ENCODE measurements at places on chromosomes 5 and 9.

GRCh38 chr5:98934546-98934945 is 5.7 kb upstream of the CHD1 start:
- no peak for DNase-seq

- no peak for DNase-seq
These were observed 231.4 kb upstream of the TUT7 start for GRCh38 chr9:86585422-86586143.

GRCh38 chr9:38073882-38074281 is 4.9 kb upstream of the SHB start:
- DNase-seq, result no peak

GRCh38 chr5:91541696-91542095 is 158.6 kb upstream of the ARRDC3 start:
- DNase-seq, result no peak

DNA sequence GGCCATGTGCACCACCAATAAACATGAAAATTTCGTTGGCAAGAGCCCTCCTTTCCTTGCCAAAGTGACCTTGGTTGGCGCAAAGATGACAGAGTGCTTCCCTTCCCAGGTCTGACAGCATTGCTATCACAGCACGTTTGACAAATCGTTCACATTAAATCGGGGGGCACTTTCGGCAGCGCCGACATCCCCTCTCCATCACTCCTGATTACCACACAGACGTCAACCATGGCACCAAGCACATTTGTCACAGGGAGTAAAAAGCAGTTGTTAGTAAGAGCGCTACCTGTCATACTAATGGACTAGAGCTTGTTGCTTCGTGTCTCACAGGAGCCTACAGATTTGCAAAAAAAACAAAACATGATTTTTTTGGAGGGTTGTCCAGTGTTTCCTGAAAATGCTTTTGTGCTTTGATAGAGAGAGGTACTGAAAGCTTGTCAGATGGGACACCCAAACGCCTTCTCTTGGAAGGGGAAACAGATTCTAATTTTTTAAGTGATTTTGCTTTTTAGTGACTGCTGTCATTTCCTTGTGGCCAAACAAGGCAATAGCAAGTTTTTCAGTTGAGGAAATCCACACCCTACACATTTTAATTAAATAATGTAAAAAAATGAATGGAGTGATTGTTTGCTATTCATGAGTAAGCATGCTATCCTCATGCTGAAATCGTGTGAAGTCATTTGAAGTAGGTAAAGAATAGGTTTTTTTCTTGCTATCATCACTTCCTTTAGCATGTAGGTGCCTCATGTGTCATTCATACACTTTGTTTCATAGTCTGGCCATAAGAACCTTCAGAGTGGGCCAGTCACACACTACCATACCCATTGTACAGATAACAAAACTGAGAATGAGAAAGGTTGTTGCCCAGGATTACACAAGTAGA is 682.8 kb upstream of the WWC1 start:
- DNase-seq, result no peak

- DNase-seq, result no peak
These were observed 21.2 kb downstream of the SLC6A3 start for GRCh38 chr5:1423901-1424603.

DNA sequence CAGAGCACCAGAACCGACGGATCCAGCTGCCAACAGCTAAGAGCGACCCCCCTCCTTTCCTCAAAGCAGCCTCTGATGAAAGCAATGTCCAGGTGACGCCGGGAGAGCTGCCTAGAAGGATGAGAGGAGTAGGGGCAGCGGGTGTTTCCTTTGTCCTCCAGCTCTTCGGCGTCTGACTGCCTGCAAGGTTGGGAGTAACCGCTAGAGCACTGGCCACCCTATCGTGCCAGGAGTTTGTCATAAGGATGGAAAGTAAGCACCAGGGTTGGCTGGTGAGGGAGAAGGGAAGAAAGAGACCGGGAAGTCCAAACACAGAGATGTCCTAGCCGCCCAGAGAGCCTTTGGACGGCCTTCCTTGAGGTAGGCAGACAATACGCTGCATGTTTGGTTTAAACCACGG is 10.8 kb downstream of the MRPL36 start:
- no peak for DNase-seq

DNA sequence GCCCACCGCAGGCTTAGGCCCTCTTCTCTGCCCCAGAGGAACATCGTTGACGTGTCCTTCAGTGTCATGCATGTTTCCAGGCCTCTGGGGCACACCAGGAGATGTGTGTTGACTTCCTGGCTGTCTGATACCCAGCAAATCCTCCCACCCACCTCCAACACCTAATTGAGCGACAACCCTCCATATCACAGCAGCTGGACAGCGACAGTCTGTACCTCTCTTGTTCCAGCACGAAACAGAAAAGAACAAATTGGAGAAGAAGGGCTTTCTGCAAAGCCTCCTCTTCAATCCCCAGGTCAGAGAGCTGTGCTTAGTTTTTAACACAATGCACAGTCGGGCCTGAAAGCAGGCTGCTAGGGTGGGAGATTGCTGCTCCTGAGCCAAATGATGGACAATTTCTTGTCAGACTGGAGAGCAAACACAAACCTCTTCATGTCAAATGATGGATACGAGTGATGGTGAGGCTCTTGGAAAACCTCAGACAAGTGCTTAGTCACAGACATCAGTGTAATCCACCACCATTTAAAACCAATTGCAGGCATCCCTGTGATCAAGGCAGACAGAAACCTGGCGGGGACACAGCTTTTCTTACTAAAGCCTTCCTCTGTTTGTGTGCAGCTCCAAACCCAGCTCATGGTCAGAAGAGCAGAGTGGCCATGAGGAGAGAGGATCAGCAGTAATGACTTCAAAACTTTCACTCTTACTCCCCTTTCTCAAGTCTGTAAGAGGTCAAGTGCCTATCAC is 110.6 kb downstream of the EBF1 start:
- DNase-seq, result no peak

GRCh38 chr5:127440831-127441230 is 76.6 kb upstream of the PRRC1 start:
- no peak for DNase-seq

- DNase-seq, result no peak
These were observed 14.0 kb downstream of the MAP3K1 start for GRCh38 chr5:56829137-56829908.

- DNase-seq, result no peak
These were observed 185.5 kb downstream of the CACNA1B start for GRCh38 chr9:138063033-138063432.

DNA sequence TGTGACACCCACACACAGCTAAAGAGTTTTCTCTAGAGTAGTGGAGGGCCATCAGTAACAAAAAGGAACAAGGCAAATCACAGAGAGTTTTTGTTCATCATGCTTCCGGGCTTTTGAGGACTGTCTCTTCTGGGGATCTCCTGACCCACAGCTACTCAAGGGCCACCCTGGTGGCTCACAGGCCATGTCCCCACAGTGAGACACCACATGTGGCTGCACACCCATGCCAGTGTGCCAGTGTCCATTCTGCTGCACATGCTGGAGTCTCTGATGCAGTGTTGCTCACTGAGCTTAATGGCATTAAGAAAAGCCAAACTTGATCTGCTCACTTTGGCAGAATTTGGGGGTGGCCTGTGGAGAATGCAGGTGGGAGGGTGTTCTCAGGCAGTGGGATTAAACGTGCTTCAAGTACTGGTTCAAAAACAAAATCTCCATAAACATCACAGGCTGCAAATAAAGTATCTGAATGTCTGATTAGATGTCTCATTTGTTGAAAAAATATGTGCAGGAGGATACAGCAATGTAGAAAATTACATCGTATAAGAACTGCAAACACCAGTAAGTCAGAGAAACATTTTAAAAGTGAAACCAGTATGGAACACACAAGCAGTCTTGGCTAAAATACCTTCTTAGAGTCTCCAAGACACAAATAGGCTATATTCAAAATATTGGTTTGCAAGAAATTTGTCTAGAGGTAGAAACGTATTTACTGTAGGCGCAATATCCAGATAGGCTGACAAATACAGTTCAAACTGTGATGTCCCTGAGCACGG is 11.0 kb downstream of the FREM1 start:
- DNase-seq, result no peak

DNA sequence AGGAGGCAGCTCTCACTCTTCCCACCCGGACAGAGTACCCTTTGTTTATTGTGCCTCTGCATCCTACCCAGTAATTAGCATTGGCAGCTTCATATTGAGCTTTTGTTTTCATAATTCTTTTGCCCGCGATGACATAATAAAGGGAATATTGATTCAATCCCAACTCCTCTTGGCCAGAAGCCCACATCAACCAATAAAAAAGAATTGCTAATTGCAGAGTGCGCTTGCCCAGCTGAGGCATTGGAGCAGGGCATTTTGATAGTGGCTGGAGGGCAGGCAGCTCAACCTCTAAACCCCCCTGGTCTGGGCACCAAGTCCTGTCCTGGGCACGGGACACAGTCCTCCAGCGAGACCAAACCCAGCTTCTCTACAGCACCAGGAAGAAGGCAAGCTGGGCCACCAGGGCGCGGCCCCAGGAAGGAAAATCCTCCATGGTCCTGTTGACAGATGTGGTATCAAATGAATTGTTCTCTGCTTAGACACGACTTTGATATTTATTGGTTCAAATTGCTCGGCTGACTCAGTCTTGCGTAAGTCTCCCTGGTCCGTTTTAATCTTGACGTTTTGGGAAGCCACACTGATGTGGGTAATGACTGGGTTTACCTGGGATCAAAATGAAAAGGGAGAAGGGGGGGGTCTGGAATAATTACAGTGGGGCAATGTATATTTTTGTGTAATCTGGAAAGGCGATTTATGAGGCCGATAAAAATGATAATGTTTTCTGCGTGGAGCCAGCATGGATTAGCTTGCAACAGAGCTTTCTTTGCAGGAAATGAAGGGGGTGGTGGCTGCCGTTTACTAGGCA is 220.7 kb upstream of the MSX2 start:
- no peak for DNase-seq

DNA sequence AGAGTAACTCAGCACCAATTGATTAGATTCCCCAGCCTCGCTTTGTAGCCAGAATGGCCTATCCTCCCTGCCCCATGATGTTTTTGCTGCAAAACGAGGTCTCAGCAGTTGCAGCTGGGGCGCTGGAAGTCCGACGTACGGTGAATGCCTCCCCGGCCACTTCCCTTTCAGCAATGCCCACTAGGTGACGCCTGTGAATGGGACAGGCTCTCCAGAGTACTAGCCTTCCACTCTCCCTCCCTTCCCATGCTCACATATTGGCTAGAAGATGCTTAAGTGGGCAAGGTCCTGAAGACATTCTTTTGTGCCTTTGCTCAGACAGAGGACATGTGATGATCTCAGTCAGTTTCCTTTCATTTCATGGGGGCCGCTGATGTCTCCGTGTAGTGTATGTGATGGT is 50.8 kb downstream of the DMRT2 start:
- DNase-seq, result no peak

GRCh38 chr5:41851116-41851515 is 19.1 kb downstream of the OXCT1 start:
- DNase-seq, result no peak

- DNase-seq, result no peak
These were observed 120.6 kb upstream of the ASTN2 start for GRCh38 chr9:117535434-117535833.

DNA sequence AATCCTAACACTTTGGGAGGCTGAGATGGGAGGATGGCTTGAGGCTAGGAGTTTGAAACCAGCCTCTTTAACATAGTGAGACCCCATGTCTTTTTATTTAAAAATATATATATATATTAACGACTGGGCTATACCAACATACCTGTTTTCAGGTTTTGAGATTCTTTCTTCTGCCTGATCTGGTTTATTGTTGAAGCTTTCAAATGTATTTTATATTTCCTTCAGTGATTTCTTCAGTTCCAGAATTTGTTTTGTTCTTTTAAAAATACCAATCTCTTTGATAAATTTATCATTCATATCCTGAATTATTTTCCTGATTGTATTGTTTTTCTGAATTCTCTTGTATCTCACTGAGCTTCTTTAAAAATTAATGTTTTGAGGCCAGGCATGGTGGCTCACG is 31.2 kb downstream of the OGN start:
- DNase-seq, result no peak

DNA sequence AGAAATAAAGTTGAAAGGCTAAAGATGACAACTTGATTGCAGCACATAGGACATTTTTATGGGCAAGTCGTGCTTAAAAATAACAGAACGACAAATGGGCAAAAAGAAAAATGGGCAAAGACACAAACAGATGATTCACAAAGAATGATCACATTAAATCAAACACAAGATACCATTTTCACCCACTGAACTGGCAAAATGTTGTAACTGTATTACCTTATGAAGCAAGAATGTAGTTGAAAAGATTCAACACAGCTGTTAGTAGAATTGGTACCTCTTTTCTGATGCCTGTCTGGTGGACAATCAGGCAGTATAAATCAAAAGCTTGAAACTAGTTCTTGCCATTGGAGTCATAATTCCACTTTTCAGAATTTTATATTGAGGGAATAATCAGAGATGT is 81.0 kb upstream of the PALM2AKAP2 start:
- no peak for DNase-seq

- no peak for DNase-seq
These were observed 47.8 kb upstream of the IER5L start for GRCh38 chr9:129225815-129226214.

DNA sequence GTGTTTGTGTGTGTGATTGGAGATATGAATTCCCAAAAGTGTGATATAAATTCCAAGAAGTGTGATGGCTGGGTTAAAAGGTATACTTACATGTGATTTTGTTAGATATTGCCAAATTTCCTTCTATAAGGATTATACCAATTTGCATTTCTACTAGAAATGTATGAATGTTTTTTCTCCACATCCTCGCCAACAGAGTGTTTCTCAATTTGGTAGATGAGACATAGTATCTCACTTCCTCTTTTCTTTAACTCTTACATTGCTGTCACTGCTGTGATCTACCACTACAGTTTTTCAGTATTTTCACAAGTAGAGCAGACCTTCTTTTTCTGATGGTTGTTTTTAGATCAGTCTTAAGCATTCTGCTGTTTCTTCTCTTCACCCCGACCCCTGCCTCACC is 111.3 kb downstream of the FER start:
- DNase-seq, result no peak

DNA sequence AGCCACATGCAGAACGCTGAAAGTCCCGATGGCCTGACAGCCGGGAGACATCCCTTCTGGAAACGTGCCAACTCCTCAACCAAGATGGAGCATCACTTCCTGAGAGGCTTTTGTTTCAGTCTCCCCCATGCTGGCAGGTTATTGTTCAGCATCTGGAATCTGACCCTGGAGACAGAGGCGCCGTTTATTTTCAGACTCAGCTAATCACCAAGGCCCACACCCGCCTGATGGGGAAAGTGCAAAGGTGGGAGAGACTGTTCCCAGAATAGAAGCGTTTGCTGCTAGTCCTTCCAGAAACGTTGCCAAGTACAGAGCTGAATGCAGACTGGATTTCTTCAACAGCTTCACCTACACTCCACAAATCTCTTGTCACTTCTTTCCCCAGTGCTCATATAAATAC is 41.8 kb upstream of the S1PR3 start:
- no peak for DNase-seq

GRCh38 chr5:109003928-109004327 is 256.2 kb downstream of the FER start:
- no peak for DNase-seq

GRCh38 chr5:173472784-173473278 is 143.6 kb downstream of the BOD1 start:
- DNase-seq, result no peak

- DNase-seq, result no peak
These were observed 24.0 kb upstream of the KLF9 start for GRCh38 chr9:70438341-70438928.
